ENCODE measurements at places on chromosomes 4 and X. TPM values are rescaled to one million over a fixed set of nuclear protein-coding genes. Genes with fewer than 3 reads are reported as not detected.

Gene FAM47A
- total RNA-seq: not detected

Gene FRMPD3
- under 0.01 TPM for total RNA-seq

Gene CCSER1
- total RNA-seq: 0.65 TPM

Gene BEND2
- not detected for total RNA-seq

Gene IQSEC2
- 12.9 TPM for total RNA-seq

Gene DGAT2L6
- total RNA-seq: not detected

Gene HAND2
- not detected for total RNA-seq

Gene MTTP
- not detected for total RNA-seq

Gene TBC1D9
- total RNA-seq: 18.8 TPM

Gene SH3D19
- total RNA-seq: 19.1 TPM

Gene KCND1
- 3.4 TPM for total RNA-seq

Gene MAGEB10
- total RNA-seq: not detected

Gene TCEAL9
- 20.2 TPM for total RNA-seq

Gene SRP72
- total RNA-seq: 40.8 TPM

Gene RGN
- 2.7 TPM for total RNA-seq

Gene FAM133A
- total RNA-seq: not detected

Gene LONRF3
- total RNA-seq: 1.9 TPM

Gene VEGFD
- total RNA-seq: not detected

Gene SLC25A31
- not detected for total RNA-seq

Gene RNF128
- 3.3 TPM for total RNA-seq

Gene RTL5
- total RNA-seq: 2.7 TPM

Gene CLDN22
- total RNA-seq: not detected

Gene UGT2A3
- not detected for total RNA-seq

Gene CFI
- total RNA-seq: 69.6 TPM

Gene KIAA1210
- total RNA-seq: not detected

Gene LRRC66
- total RNA-seq: 0.13 TPM

Gene RHOH
- total RNA-seq: not detected

Gene SUPT20HL1
- not detected for total RNA-seq

Gene STPG2
- total RNA-seq: not detected

Data from mesangial cell (primary cell).